ENCODE measurements at places on chromosomes 5 and 9.

GRCh38 chr5:115657125-115657880 lies 31.5 kb upstream of the TMED7 start:
- no peak for DNase-seq

DNA sequence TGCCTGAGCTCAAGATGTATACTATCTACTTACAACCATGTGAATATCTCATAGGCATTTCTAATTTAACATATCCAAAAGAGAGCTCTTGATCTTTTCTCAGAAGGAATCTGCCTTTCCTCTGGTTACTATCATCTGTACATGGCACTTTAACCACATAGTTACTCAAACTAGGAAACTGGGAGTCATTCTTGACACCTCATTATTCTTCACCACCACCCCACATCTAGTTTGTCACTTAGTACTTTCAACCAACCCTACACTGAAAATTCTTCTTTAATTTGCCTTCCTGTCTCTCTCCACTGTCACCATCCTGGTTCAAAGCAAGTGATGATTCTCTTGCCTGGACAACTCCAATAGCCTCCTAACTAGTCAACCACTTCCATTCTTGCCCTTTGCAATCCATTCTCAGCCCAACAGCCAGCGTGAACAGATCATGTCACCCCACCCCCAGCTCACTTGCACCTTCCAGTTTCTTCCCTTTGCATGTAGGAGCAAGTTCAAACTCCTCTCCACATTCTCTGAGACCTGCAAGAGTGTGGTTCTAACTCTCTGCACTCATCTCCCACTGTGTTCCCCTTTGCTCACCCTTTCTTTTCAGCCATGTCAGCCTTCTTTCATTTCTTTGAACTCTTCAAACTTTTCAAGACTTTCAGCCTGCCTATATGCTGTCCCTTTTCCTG lies 17.3 kb upstream of the SMAD5 start:
- no peak for DNase-seq

GRCh38 chr5:87686975-87687374 lies 274.2 kb upstream of the CCNH start:
- DNase-seq = no peak

GRCh38 chr5:51345106-51345505 lies 38.1 kb upstream of the ISL1 start:
- DNase-seq = no peak

DNA sequence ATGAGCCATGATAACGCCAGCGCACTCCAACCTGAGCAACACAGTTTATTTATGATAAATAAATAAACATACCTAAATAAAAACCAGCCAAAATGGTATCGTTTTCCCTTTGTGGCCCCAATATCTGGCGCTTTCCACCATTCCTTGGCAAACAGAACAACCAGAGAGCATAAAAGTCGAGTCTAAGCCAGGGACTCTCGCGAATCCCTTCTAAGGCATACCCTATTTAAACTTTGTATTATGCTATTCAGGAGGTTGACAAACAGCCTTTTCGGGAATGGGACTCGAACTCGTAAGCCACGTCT lies 386 bp upstream of the MATR3 start:
- no peak for DNase-seq

DNA sequence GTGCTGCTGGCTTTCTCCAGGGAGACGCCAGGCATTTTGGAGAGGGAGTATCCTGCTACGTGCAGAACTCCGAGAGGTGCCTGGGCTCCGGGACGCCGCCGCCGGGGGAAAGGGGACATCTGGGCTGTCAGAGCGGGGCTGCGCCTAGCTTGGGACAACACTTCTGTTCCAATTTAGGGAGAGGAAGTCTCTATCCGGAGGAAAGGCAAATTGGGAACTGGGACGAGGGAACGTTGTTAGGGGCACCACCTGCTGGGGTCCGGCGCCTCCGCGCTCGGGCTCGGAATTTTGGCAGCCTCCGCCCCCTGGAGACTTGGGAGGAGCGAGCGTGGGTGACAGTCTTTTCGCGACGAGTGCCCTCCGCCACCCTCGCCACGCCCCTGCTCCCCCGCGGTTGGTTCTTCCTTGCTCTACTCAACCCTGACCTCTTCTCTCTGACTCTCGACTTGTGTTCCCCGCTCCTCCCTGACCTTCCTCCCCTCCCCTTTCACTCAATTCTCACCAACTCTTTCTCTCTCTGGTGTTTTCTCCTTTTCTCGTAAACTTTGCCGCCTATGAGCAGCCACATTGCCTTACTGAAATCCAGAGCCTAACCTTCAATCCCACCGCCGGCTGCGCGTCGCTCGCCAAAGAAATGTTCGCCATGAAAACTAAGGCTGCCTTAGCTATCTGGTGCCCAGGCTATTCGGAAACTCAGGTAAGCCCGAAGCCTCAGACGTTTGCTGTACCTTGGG lies 1.6 kb downstream of the TSLP start:
- DNase-seq = peak; percentile 19

GRCh38 chr9:126218359-126219125 lies 108.1 kb upstream of the MVB12B start:
- DNase-seq = no peak

DNA sequence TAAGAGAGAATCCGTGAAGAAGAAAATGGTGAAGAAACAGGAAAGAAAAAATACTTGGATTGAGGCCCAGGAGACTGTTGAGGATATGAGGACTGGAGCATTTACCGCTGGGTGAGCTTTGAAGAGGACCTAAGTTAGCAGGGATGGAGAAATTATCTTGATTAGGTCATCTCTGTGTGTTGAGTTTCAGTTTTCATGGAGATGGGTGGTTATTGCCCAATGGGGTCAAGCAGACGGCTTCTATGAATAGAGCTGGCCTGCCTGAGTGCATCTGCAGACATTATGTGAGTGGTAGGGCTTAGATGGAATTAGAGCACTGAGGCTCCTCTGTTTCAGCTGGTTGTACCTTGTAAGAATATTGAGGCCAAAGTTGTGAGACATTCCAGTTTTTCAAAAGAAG lies 245.4 kb upstream of the FBXL7 start:
- DNase-seq = no peak

DNA sequence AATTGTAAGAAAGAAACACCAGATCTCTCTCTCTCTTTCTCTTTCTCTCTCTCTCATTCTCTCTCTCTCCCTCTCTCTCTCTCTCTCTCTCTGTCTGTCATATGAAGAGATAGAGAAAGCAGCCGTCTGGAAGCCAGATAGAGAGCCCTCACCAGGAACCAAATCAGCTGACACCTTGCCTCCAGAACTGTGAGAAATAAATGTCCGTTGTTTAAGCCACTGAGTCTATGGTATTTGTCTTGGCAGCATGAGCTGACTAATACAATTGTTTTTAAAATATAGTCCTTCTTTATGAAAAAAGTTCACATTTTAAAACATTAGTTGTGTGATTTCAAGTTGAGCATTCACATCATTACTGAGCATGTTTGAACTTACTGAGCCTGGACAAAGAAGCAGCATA lies 275.6 kb downstream of the CETN3 start:
- DNase-seq = no peak

DNA sequence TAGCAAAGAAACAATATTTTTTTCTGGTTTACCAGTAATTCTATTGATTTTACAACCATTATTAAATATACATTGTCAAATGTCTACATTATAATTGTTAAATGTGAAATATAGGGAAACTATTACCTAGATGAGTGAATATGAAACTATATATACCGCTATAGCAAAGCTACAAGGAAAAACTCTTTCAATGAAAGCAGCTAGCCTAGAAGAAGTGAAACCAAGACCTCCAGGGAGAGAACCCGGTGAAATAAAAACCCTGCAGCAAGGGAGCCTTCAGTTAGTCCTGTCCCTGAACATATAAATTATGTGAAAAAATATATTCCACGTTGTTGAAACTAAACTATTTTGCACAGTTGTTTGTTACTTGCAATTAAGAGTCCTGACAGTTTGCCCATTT lies 913.1 kb downstream of the EFNA5 start:
- no peak for DNase-seq

DNA sequence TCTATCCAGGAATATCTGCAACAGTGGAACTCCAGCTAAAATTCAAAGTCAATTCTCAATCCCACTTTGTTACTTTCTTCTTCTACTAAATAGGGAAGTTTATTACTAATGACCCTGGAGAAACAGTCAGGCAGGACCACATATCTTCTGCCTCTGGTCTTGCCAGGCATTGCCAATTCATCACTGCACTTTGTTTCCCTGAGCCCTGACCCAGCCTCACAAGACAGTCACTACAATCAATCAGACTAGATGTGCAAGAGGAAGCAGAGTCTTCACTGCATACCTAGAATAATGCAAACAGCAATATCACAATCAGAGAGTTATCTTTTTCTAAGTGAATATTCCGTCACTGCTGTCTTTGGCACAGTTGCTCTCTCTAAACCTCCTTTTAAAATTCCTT lies 74.9 kb upstream of the GAS1 start:
- DNase-seq = no peak

DNA sequence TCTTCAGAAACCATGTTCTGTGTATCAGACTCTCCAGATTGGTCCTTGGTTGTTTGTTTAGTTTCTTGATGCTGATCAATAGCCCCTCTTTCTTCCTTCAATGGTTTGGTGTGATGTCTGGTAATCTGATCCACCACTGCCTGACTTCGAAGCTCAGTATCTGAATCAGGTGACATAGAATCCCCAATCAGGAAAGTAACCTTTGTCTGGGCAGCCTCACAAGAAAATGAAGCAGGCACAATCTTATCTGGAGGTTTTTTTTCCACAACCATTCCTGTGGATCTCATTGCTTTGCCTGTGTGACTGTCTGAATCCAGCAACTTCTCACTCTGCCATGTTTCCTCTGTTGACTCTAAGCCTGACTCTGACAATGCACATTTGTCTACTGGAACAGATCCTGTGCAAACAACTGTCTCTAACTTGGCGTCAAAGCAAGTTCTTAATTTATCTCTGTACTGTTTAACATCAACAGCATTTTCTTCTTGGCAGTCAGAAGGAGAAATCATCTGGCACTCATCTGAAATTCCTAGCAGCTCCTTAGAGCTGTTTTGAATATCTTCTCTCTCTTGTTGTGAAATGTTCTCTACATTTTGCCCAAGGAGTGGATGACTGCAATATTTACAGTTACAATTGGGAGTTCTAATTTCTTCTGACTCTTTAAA lies 37.1 kb upstream of the RAPGEF6 start:
- no peak for DNase-seq

DNA sequence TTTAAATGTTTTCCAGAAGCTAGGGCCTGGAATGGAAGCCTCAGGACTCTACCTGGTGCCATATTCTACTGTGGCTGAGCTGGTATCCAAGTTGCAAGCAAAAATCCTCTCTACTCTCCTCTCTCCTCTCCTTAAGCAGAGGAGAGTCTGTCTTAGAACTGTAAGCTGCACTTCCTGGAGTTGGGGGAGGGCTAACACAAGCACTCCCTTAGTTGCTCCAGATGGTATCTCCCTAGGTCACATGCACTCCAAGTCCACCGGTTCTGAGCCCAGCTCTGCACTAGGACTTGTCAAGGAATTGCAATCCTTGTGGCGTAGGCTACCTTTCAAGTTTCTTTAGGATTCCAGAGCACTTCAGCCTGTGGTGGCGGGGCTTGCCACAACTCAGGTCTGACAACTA lies 513.9 kb upstream of the RGMB start:
- DNase-seq = no peak

All from HuH-7.5 (cell line).